ENCODE measurements at places on chromosomes 7 and 10.

GRCh38 chr10:107665459-107665858 lies 501.0 kb upstream of the SORCS1 start:
- no peak for DNase-seq

GRCh38 chr7:116241291-116241690 lies 31.0 kb downstream of the TES start:
- DNase-seq: no peak

DNA sequence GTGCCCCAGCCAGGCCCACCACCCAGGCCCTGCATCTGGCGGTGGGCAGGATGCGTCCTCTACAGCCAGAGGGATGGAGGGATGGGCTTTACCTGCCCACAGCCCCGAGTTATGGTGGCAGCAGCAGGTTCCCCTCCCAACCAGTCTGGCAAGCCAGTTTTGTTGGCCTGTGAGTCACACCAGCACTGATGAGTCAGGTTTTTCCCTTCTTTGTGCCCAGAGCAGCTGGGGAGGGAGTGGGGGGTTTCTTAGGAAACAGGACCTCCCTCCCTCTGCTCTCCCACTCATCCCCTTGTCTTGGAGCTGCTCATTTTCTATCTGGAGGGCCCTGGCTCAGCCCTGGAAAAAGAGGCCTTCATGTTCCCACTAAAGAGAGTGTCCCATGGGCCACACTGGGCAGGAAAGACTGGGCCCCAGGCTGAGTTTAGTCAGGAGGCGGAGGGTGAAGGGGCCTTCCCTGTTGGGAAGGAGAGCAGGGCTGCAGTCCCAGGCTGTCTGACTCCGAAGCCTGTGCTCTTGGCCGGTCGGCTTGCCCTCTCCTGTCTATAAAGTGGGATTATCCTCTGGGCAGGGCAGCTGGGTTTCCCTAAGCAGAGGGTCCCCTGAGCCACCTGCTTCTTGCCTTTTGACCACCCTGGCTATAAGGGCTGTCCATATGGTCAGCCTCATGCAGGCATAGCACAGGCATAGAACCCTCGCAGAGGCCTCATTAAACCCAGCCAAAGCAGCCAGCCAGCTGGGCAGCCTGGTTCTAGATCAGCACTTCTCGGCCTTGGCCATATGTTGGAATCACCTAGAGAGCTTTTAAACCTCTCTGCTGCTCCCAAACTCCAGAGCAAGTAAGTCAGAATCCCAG lies 30.2 kb upstream of the ANKRD2 start:
- peak; percentile 81 for DNase-seq

DNA sequence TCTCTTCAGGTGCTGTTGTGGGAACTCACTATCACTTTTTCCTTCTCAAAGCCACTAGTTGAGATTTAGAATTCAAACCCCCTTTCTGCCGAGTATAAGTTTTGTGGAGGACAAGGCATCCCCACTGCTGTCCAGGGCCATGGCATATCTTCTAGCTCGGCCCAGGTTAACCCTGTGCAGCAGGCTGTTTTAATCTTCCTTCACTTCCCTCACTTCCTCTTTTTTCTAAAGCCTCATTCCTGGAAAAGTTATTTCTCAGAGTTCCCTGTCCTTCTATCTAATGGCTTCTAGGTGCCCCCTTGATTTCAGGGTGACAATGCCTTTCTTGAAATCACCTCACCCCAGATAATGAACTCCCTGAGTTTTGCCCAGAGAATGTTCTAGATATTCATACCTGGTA lies 222.3 kb downstream of the SNX10 start:
- no peak for DNase-seq

DNA sequence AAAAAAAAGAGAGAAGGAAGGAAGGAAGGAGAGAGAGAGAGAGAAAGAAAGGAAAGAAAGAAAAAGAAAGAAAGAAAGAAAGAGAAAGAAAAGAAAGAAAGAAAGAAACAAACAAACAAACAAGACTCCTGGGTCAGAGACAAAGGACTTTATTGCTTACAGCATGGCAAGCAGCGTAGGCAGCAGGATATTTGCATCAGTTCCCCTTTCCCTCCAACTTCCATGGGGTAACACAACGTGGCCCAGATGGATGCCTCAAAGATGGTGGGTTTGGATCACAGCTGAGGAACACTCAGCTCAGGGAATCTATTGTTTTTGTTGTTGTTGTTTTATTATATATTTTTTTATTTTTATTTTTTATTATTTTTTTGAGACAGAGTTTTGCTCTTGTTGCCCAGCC lies 128.5 kb upstream of the VKORC1L1 start:
- no peak for DNase-seq

GRCh38 chr7:92206672-92207071 lies 27.7 kb upstream of the LRRD1 start:
- DNase-seq: no peak

GRCh38 chr7:5700391-5700985 lies 81.0 kb downstream of the RNF216 start:
- DNase-seq: no peak

DNA sequence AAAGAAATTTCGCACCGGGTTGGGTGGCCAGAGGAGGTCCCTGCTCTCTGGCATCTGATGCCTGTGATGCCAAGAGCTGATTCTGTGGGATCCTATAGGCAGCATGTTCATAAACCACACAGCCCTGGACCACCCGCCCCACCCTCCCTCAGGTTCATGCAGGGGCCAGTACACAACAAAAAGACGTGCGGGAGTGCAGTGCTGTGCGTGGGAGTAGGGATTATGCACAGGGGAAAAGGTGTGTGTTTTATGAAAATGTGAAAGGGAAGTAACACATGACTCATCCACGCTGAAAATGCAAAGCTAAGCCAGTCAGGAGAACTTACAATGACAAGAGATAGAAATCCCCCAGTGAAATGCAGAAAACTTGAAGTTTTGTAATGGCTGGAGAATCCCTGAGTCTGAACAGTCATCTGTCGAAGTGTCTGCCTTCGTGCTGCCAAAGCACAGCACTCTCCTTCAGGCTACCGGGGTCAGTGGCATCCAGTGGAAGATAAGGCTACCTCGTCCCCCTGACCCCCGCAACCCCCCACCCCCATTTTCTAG lies 1.1 kb downstream of the KIAA1217 start:
- peak; percentile 69 for DNase-seq

- DNase-seq: peak; percentile 68
Measured at GRCh38 chr10:11742009-11742778, at the start of gene ECHDC3. TSS of gene ECHDC3 (plus strand) at chr10:11742382. CDS start at chr10:11742577, 195 bp downstream.

DNA sequence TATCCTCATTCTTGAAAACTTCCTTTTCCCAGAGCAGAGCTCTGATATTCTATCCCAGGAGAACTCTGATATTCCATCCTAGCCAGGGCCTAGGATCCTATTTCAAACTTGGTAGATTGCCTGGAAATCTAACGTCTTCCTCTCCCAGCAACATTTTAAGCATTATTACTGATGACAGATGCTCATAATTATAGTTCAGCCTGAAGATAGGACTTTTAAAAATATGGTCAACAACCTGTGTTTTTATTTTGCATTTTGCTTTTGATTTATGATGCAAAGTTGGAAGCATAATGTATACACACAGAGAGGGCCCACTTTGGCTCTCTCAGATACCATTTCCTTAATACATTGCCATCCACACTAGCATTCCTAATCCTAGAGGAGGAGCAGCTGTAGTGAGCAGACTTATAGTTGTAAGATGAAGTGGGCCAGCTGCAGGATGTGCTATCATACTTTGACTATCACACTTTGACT lies 457.4 kb upstream of the TPK1 start:
- DNase-seq: no peak

- no peak for DNase-seq
Measured at GRCh38 chr7:143458263-143458662, 15.0 kb downstream of the TAS2R60 start.

DNA sequence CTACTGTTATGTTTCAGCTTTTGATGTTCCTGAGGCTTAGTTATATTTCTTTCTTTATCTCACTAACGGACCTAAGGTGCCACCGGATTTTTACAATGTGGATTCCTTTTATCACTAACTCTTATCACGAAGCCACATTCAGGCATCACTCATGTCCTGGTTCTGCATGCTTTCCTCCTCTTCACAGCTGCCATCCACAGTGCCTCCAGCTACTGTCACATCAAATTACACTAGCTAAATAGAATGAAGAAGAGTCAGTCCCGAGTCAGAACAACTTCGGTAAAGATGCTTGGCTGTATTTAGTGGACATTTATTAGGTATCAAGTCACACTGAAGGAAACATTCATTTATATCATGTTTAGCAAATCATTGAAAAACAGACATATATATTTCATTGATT lies 153.2 kb downstream of the NEBL start:
- no peak for DNase-seq

GRCh38 chr7:150780292-150780691 lies 19.9 kb downstream of the TMEM176B start:
- DNase-seq: no peak

- peak; percentile 91 for DNase-seq
Measured at GRCh38 chr7:92833024-92833765, 3.2 kb downstream of the CDK6 start.

- no peak for DNase-seq
Measured at GRCh38 chr10:47088656-47089354, 177.6 kb downstream of the PTPN20 start.

DNA sequence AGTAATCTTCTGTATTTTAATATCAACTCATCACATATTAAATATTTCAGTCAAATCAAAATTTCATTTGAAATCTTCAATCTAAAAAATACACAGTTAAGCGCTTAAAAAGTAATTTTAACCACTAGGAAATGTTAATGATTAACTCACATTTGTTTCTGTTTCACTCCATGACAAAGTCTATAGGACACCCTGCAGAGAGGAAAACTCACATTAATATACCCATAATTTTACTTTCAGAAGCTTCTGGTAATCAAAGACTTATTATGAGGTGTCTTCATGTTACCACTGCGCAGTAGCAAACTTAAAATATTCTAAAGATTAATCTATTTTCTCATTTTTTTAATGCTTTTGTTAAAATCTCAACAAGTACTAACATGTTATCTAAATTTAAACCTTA lies 41.0 kb upstream of the ZNF518A start:
- no peak for DNase-seq

GRCh38 chr7:139576179-139576973 lies 52.9 kb downstream of the CLEC2L start:
- no peak for DNase-seq

- no peak for DNase-seq
Measured at GRCh38 chr7:81767926-81768325, 1.9 kb downstream of the HGF start.

- DNase-seq: peak; percentile 84
Measured at GRCh38 chr7:26667514-26668133, 196.8 kb downstream of the SKAP2 start.

GRCh38 chr7:107387128-107387527 lies 82.7 kb upstream of the GPR22 start:
- DNase-seq: peak; percentile 44

DNA sequence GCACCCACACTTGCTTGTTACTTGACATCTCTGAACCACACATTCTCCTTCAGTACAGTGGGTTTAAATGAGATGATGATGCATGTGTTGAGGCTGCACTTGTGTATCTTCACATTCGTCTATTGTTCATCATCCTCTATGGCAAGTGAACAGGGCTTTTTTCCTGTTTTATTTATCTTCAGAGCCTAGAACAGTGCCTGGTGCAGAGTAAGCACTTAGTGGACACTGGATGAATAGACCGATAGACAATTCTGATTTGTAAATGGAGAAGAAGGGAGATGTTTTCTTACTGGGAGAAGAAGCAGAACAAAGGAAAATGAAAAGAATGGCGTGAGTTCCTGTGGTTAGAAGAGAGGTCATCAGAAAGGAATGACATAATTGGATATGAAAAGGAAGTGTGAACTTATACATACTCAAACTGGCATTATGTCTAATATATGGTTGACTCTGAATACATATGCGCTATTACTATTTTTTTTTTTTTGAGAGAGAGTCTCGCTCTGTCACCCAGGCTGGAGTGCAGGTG lies 99.7 kb downstream of the AVL9 start:
- no peak for DNase-seq

GRCh38 chr10:96244354-96244753 lies 27.0 kb downstream of the BLNK start:
- no peak for DNase-seq

- no peak for DNase-seq
Measured at GRCh38 chr7:7271094-7271874, 88.9 kb downstream of the C1GALT1 start.

GRCh38 chr7:142494021-142494420 lies 236.2 kb upstream of the PRSS58 start:
- DNase-seq: no peak

- DNase-seq: no peak
Measured at GRCh38 chr7:70542750-70543376, 589.1 kb upstream of the GALNT17 start.

DNA sequence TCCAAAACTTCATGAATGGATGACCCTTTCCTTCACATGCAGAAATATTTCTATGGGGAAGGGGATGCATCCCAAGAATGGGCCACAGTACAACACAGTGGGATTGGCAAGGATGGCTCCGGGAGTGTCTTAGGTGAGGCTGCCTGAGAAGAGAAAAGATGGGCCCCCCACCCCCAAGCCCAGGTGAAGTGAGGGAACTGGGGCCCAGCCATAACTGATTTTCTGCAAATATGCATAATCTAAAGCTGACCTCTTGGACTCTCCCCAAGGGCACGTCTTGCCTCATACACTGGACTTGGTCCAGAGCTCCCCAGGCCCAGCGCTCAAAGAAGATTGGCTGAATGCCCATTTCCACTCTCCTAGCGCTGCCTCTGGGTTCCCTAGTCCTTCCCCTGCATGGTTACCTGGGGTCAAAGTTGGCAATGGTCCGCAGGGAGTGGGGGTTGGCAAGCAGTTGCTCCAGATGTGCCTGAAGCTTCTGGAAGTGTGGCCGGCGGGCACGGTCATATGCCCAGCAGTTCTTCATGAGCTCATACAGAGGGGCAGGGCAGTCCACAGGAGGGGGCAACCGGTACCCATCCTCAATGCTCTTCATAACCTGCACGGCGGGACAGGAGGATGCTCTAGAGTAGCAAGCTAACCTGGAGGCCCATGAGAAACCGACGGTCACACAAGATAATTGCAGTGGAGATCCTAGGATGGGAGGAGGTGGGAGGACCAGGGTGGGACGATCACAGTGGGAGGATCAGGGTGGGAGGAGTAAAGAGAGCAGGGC lies 12.3 kb downstream of the ZYX start:
- DNase-seq: peak; percentile 45

DNA sequence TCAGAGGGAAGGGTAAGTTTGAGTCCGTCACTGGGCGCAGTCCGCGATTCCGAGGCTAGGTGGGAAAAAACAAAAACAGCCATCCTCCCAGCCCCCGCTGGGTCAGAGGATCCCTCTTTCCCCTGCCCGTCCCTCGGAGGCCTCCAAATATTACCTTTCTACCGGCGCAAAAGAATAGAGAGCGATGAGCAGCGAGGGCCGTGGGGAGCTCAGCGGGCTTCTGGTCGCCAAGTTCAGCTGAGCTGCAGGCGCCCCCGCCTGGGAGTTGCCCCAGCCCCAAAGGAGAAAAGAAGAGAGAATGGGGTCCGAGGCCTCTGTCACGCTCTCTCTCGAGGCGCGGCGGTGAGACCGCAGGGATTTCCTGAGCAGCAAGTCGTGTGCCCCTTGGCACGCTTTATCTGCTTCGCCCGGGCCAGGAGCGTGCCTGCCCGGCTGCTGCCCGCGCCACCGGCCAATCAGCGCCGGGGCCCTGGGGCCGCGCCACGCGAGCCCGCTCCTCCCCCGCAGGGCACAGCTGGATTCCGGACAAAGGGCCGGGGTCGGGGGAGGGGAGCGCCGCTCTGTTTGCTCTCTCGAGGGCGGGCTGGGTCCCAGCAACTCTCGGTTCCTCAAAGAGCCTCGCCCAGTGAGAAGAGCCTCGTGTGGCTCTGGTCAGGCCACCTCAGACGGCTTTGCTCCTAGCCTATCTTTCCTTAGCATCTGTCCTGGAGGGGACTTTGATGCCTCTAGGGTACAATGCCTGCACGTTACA lies at the start of gene NEUROG3:
TSS of gene NEUROG3 (minus strand) at position 367 of the 751 bp plus-strand sequence. CDS start 379 bp downstream, outside the sequence.
- no peak for DNase-seq

- no peak for DNase-seq
Measured at GRCh38 chr10:75620356-75620755, 188.9 kb downstream of the LRMDA start.
